ENCODE measurements at places on chromosomes 12 and 14.

- DNase-seq: no peak
Measured at GRCh38 chr14:24428628-24429394, 657 bp downstream of the CBLN3 start.

GRCh38 chr14:89186856-89187376, 230.1 kb downstream of the FOXN3 start:
- DNase-seq: no peak

DNA sequence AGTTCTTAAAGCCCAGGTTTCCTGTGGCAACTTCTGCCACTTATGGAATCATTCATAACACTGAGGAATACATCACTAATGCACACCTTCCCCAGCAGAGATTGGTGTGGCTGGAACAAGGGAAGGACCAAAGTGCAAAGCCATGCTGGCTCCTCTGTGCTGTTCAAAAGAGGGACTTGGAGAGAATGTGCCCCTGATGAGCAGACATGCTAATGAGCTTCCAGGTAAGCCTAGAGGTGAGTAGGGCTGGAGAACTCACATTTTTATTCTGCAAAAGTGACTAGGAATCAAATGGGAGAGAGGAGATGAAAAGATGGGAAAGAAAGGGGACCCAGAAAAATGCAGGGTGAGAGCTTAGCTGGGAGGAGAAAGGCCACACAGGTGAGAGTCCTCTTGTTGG, 289.7 kb downstream of the TTC8 start:
- no peak for DNase-seq

DNA sequence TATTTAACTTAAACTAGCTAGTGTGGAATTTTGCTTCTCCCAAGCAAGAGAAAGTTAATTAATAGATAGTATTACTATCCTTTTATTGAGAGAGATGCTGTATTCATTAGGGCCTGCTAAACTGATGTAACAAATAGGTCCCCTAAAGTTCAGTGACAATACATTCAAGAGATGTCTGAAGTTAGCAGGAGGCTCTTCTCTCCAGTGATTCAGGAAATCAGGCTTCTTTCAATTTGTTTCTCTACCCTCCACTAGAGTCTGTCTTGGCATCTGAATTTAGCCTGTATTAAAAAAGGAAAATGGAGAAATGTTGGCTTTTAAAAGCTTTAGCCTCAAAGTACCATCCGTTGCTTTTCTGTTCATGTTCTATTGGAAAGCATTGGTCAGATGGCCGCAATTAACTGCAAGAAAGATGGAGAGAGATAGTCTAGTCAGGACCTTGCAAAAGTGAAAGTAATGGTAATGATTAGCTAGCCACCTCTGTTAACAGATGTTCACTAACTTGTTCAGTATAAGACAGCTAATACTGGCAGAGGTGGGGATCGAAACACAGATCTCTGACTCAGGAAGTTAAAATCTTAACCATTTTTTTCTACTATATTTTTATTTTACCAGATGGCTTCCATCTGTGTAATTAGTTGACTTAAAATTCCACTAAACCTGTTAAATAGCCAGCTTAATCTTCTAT, 786.8 kb downstream of the TMTC2 start:
- DNase-seq: no peak

GRCh38 chr12:42982828-42983227, 393.3 kb upstream of the PRICKLE1 start:
- no peak for DNase-seq

DNA sequence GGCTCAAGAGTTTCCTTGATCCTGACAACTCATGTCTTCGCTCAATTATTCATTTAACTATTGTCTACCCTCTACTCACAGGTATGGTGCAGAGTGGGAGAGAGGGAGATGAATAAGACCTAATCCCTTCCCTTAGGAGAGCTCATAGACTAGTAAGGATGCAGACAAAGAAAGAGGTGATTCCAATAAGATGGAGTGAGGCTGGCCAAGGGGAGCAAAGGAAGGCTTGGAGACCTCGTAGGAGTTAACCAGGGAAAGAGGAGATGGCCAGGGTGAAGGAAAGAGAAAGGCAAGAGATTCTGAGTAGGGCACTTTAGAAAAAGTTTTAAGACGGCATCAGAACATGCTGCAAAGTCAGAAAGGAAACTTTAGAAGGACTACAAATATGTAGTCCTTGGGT, 588.5 kb downstream of the VRK1 start:
- no peak for DNase-seq

GRCh38 chr14:24145690-24146452, 539 bp downstream of the PSME2 start:
- peak; percentile 11 for DNase-seq
